Left ventricle myocardium inferior (tissue), 1 donor: ENCODE measurements at places on chromosomes 6 and 20.

DNA sequence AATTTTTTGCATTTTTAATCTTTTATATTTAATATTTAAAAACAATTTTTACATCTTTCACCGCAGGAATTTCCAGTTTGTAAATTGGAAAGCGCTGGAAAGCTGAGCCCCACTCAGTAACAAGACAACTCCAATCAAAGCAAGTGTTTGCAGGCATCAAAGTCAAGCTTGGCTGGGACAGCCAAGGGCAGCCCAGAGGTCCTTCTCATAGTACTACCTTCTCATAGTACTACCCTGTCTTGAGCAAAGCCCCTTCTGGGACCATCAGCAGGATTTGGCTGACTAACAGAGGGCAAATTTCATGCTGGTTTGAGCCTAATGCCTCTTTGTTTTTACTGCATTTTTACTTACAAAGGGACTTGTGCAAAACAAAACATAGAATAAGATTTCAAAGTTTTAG is 228.3 kb downstream of the SIM1 start:
- no peak for DNase-seq

DNA sequence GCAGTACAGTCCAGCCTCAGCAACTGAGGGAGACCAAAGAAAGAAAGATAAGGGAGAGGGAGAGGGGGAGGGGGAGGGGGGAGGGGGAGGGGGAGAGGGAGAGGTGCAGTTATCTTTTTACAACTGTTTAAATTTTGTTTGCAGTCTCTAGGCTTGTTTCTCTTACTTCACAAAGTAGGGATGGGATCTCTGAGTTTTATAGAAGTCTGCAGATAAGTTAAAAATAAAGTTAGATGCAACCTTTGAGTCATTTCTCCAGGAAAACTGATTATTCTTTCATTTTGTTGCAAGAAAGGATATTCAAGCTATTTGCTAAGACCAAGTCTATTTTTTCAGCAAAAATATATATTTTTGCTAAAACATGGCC is 487.3 kb downstream of the ADGRB3 start:
- no peak for DNase-seq

- DNase-seq, result no peak
Measured at GRCh38 chr6:119065382-119065781, 13.1 kb downstream of the FAM184A start.

DNA sequence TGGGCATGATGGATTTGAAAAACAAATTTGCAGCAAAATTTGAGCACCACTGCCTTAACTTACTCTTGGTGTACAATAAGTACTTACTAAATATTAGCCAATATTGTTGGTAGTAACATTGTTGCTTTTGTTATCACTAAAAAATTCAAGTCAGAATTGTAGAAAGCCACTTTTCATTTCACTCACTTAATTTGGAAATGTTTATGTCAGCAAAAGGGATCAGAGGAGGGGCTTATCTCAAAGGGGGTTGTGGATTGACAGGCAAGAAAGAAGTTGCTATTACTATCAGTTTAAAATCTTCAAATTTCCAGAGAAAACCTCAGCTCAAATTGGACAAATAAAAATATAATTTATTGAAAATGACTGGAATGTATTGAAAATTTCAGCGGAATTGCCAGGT is 241.5 kb downstream of the PLCB1 start:
- no peak for DNase-seq

DNA sequence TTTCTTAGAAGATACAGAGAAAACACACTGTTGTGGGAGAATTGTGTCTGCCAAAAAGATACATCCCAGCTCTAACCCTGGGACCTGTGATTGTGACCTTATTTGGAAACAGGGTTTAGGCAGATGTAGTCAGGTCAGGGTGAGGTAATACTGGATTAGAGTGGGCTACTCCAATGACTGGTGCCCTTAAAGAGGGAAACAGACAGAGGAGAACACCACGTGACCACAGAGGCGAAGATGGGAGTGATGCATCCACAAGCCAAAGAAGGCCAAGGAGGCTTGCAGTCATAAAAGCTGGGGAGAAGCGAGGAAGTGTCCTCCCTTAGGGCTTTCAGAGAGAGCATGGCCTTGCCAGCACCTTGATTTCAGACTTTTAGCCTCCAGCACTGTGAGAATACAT is 35.6 kb downstream of the SLC52A3 start:
- no peak for DNase-seq

DNA sequence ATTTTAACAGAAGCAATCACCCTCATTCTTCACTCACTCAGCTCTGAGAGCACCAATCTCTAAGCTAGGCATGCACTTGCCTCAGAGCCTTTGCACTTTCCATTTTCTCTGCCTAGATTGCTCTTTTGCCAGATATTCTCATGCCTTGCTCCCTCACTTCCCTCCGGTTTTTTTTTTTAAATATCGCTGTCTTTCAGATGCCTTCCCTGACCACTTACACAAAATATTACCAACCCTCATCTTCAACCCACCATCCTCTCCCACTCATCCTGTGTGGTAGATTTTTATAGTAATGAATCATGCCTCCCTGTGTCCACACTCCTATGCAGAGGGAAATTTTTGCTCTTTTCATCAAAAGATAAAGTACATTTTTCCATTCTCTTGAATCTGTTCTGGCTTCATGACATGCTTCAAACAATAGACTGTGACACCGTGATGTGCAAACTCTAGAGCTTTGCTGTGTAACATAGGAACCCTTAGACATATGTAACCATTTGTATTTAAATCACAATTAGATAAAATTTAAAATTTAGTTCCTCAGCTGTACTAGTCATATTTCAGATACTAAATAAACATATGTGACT is 437.1 kb downstream of the UTRN start:
- DNase-seq, result no peak

DNA sequence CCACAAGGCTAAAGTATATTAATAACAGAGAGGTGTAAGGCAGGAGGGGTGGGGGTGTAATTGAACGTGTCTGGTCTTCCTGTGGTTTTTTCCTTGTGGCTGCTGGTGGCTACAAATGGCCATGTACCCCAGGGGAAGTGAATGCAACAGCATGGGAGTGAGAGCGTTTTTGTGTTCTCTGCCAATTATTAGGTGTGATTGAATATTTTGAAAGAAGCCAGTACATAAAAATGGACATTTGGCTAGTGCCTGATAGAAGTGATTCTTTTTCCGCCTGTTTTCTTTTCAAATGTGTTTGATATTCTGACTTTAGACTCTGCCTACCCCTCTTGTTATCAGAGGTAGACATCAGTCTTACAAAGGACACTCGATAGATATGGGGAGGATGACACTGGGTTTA is 141.3 kb downstream of the PRL start:
- DNase-seq, result no peak

DNA sequence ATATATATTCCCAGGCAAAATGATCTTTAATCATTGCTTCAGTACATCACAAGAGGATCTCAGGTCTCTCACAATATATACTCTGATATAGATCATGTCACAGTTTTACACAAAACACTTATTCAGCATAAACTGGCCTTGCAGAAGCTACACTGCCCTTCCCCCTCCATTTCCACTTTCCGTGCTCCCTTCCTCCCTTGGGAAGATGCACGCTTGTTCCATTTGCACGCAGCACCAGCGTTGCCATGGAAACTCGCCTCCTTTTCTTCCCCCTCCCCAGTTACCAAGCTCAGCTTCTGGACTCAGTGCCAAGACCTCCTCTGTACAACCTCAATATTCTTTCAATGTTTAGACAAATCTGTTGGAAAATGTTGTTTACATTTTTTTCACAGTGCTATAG is 154.6 kb downstream of the RFPL4B start:
- peak; percentile 19 for DNase-seq
